ENCODE measurements at places on chromosomes 4 and X. TPM values are rescaled to one million over a fixed set of nuclear protein-coding genes. Genes with fewer than 3 reads are reported as not detected.

GRCh38 chr4:128459547-128459946 lies 171.9 kb upstream of the PGRMC2 start:
- no peak for ATAC-seq

GRCh38 chr4:151694961-151695720 lies 65.7 kb downstream of the GATB start:
- ATAC-seq, result no peak

DNA sequence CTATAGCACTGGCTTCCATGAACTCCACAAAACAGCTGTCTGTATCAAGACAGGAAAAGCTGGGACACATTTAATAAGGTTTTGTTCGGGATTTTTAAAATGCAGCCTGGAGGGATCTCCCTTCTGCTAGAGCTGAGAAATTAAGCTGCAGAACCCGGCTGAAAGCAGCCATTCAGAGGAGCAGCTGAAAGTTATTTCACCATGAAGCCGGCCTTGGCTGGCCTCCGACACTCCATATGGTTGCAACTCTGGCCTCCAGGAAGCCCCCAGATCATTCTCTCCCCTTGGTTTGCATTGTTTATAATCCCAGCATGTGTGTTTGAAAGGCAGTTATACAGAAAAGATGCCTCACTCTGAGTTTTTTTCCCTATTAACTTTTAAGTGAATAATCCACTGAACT lies 239.4 kb downstream of the SPATA18 start:
- no peak for ATAC-seq

GRCh38 chrX:1246816-1247215 lies 21.8 kb upstream of the CSF2RA start:
- ATAC-seq, result peak; percentile 45

The WNK3 gene
- 4.3 TPM for total RNA-seq

The TMEM154 gene
- 1.5 TPM for total RNA-seq

The NIPAL1 gene
- total RNA-seq, result 0.16 TPM

The EDA2R gene
- total RNA-seq, result 1.2 TPM

DNA sequence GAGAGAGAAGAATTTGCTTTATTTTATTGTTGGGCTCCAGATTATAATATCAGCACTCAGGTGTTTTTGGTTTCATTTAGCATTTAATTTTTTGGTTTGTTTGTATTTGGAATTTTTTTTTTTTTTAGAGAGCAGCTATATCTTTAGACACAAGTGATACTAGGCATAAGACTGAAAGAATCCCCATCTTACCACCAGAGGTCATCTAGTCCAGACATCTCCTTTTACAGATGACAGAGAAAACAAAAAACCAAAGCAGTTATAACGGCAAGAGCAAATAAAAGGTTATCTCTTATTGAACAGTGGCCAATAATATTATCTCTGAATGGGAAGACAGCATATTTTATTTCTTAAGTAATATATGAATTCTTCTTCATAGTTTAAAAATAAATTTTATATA lies 22.8 kb downstream of the USP38 start:
- no peak for ATAC-seq

The INTU gene
- 4.5 TPM for total RNA-seq

The JAKMIP1 gene
- not detected for total RNA-seq

The ATOH1 gene
- not detected for total RNA-seq

- ATAC-seq, result no peak
These were observed 10.2 kb downstream of the VEGFD start for GRCh38 chrX:15373976-15374375.

- ATAC-seq, result no peak
These were observed 1114.5 kb upstream of the LCORL start for GRCh38 chr4:19135895-19136633.

- no peak for ATAC-seq
These were observed 39.0 kb downstream of the ENPEP start for GRCh38 chr4:110514889-110515479.

- ATAC-seq, result no peak
These were observed 3.1 kb downstream of the TFDP3 start for GRCh38 chrX:133215017-133215416.

- ATAC-seq, result no peak
These were observed 235.4 kb downstream of the HNRNPD start for GRCh38 chr4:82138374-82138773.

All from gastroesophageal sphincter (tissue), 4 donors.